ENCODE measurements at places on chromosomes 12 and 14. TPM values are rescaled to one million over a fixed set of nuclear protein-coding genes. Genes with fewer than 3 reads are reported as not detected.

The EPYC gene
- total RNA-seq = not detected

The EID3 gene
- 1.9 TPM for total RNA-seq

The PRICKLE1 gene
- total RNA-seq = 2.4 TPM

The LALBA gene
- not detected for total RNA-seq

The CISTR gene
- not detected for total RNA-seq

The ANKRD9 gene
- total RNA-seq = 34.8 TPM

The P2RX2 gene
- not detected for total RNA-seq

The ZNF891 gene
- total RNA-seq = 0.77 TPM

The TMTC2 gene
- 10.5 TPM for total RNA-seq

The GRIP1 gene
- 28.0 TPM for total RNA-seq

The PROX2 gene
- total RNA-seq = not detected

The DDN gene
- total RNA-seq = 0.26 TPM

The PRB2 gene
- not detected for total RNA-seq

The ITGA7 gene
- total RNA-seq = 0.79 TPM

The FITM1 gene
- total RNA-seq = 0.51 TPM

The TMEM121 gene
- 0.51 TPM for total RNA-seq

The IFNG-AS1 gene
- total RNA-seq = not detected

The IL23A gene
- total RNA-seq = not detected

The NPAS3 gene
- total RNA-seq = not detected

The PPP1R36 gene
- 1.1 TPM for total RNA-seq

The TSPAN8 gene
- 0.26 TPM for total RNA-seq

The GALNT4 gene
- 10.8 TPM for total RNA-seq

The ACSM4 gene
- total RNA-seq = not detected

The MORN3 gene
- total RNA-seq = 0.79 TPM

The BDKRB1 gene
- total RNA-seq = 1.0 TPM

The ART4 gene
- total RNA-seq = not detected

The CACNA1C gene
- not detected for total RNA-seq

The ACAD10 gene
- 11.6 TPM for total RNA-seq

The REP15 gene
- total RNA-seq = 0.53 TPM

The C3AR1 gene
- not detected for total RNA-seq

The PTPRQ gene
- total RNA-seq = not detected

The OVCH1 gene
- total RNA-seq = 0.26 TPM

The HOXC13 gene
- not detected for total RNA-seq

The CCDC177 gene
- not detected for total RNA-seq

The CD4 gene
- total RNA-seq = not detected

The TAC3 gene
- not detected for total RNA-seq

The FAM186B gene
- total RNA-seq = 0.26 TPM

The PPFIA2 gene
- not detected for total RNA-seq

The GALNT6 gene
- total RNA-seq = 39.2 TPM

The CCDC197 gene
- total RNA-seq = not detected

The DPY19L2 gene
- total RNA-seq = under 0.01 TPM

The SERPINA4 gene
- not detected for total RNA-seq

The COQ5 gene
- 38.9 TPM for total RNA-seq
